Activated B cell treated with CpG ODN at 0.5 μM for 24 hours (primary cell): ENCODE measurements at places on chromosomes 16 and 17.

DNA sequence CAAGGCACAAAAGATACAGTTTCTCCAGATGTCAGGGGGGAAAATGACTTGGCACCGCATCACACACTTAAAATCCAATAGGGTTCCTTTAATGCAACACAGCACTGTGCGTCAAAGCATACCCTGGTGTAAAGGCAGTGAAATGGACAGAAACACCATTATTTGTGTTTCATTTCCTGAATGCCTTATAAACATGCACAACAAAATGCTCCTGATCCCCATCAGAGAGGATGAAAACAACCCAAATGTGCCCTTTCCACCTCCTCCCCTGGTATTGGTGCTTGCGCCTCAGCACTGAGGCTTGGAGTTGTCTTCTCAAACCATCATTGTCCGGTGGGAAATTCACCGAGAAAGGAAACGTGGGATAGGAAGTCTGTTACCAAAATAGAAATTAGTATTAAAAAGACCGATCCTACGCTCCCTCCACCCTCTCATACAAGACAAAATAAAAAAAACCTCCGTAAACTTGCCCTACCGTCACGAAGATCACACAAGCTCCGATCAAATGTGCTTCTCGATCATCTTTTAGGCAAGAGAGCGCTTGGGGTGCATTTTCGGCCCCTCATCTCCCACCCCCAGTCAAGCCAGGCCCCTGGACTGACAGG is 722 bp downstream of the CDC27 start:
- DNase-seq: no peak

DNA sequence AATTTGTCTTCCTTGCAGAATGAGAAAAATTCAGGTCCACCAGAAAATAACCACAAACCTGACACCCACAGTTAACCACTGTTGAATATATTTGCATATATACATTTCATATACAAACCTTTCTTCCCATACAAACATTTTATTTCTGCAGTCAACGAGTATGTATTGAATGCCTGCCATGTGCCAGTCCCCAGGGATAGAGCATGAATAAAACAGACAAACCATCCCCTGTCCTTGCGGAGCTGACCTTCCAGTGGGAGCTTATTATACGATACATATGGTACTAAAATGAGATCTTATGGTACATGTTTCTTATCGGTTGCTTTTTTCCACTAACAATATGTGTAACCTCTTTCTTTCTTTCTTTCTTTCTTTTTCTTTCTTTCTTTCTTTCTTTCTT is 116.7 kb downstream of the PITPNC1 start:
- no peak for DNase-seq

DNA sequence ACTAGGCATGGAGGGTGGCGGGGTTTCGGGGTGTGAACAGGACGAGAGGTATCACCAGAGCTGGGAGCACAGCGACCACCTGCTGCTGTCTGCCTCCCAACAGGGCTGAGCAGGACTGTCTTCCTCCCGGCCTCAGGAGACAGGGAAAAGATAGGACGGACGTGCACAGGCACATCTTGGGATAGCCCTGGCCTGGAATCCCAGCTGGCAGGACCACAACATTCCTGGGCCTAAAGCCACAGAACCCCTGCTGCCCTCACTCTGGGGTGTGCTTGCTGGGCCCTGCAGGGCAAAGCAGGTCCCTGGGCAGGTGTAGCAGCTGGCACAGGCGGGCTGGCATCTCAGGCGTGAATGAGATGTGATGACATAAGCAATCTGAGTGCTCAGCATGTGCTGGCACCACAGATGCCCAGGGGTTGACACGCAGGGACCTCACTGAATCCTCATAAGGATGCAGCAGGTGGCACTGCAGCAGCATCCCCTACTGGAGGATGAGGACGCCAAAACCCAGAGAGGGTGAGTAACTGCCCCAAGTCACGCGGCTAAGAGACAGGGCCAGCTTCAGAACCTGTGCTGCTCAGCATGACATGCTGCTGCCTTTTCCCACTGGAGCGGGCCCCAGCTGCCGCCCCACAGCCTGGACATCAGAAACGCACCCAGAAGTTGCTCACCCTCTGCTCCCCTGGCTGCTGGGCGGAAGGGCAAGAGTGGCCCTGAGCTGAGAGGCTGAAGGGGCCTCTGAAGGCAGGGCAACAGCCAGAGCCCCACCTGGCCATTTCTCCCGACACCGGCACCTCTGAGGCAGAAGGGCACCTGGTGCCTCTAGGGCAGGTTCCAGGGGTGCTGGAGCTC is 7.1 kb downstream of the CORO7 start:
- no peak for DNase-seq

- DNase-seq: no peak
These were observed 27.7 kb downstream of the DHRS7C start for GRCh38 chr17:9763643-9764042.
